HS-5 (cell line): ENCODE measurements at places on chromosomes 2 and 18.
A peak's percentile ranks its signal among the peaks of the same experiment; 100 is the strongest.

DNA sequence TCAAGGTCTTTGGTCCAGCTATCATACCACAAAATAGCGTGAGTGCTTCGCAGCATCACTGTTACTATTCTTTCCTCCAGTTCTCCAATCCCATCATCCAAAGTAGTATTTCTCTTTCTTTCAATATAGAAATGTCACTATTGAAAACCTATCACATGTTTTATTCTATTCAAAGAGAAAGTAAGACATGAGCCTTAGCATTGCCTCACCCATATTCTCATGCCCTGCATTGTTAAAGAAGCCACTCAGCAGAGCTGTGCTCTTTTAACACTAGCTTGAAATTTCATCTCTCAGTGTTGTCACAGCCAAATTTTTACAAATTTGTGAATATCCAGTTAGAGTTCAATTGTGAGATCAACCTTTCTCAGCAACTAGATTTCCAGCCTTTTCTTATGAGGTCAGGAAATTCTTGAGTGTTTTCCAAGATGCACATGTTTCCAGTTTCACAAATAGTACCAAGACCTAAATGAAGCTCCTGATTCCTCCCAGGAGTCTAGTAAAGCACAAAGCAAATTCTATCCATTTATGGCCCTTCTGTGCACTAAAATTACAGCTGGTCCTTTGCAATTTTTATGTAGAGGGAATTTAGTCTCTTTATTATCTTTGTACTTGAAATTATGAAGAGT lies 343.7 kb downstream of the SPAG16 start:
- no peak for DNase-seq

- no peak for DNase-seq
These were observed 7.7 kb downstream of the ITSN2 start for GRCh38 chr2:24352664-24353063.

DNA sequence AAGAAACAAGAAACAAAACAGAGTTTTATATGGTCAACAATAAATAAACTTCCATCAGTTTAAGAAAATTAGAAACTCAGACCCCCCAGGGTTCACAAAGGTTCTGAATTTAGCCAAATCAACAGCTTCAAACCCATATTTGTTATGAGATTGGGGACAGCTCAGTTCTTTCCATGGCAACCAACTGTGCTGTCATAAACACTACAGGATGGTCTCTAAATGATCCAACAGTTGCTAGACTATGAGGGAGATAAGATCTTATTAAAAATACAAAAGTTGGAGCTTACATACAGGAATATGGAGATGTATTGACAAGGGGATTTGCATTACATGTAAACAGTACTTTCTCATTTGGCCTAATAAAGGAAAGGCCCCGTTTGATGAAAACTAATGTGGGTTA lies 154.6 kb upstream of the CTAGE1 start:
- no peak for DNase-seq

- no peak for DNase-seq
These were observed 20.8 kb upstream of the PUM2 start for GRCh38 chr2:20371323-20372025.

- no peak for DNase-seq
These were observed 1634.1 kb downstream of the LRP1B start for GRCh38 chr2:140496714-140497113.

- no peak for DNase-seq
These were observed 375.0 kb upstream of the HS6ST1 start for GRCh38 chr2:128693743-128694029.

- DNase-seq: no peak
These were observed 76.5 kb downstream of the CCDC102B start for GRCh38 chr18:68874361-68874760.

DNA sequence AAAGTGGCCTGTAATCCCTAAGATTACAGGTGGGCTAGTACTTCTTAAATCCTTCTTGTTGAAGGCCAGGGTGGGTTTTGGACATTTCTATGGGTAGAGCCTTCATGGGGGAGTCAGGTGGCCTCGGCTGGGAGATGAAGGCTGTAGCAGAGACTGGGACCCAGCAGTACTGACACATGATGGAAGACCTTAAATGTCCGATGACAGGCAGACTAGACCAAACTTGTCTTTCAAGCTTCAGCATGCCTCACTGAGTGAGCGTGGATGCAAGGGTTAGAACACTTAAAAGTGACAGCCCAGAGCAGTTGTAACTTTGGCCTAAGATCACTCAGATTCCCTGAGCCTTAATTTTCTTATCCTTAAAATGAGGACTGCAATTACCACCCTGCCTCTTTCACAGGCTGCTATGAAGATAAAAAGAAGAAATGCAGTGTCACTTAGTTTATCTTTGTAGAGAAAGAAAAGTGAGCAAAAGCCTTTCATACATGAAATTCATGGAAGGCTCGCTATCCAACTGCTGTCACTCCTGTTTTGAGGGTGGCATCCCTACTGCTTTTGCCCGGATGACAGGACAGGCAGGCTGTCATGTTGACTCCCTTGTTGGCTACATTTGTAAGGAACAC lies 19.5 kb downstream of the PLEK start:
- DNase-seq: no peak

GRCh38 chr2:225510796-225511195 lies 111.3 kb downstream of the NYAP2 start:
- DNase-seq: no peak

DNA sequence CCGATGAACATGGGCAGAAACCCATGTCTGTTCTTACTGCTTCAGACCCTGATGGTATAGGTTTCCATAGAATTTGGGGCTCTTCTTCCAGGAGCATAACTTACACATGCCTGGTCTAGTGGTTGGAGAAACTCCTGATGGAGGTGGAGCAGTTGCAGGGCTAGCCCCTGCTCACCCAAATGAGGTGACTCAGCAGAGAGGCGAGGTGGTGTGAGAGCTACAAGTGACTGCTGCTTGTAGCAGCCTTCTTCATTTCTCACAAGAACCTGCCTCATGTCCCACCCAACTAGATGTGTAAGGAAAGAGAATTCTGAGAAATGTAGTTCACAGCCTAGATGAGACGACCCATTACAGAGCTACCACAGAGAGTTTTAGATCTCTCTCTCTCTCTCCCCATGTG lies 105.3 kb downstream of the ZNF407 start:
- DNase-seq: no peak

GRCh38 chr2:24107-24506 lies 22.2 kb downstream of the FAM110C start:
- DNase-seq: no peak

GRCh38 chr18:36350839-36351469 lies 53.4 kb downstream of the FHOD3 start:
- no peak for DNase-seq

- DNase-seq: no peak
These were observed 15.4 kb upstream of the STAT1 start for GRCh38 chr2:191029280-191029950.

GRCh38 chr2:187509667-187510417 lies 44.4 kb downstream of the TFPI start:
- DNase-seq: no peak

DNA sequence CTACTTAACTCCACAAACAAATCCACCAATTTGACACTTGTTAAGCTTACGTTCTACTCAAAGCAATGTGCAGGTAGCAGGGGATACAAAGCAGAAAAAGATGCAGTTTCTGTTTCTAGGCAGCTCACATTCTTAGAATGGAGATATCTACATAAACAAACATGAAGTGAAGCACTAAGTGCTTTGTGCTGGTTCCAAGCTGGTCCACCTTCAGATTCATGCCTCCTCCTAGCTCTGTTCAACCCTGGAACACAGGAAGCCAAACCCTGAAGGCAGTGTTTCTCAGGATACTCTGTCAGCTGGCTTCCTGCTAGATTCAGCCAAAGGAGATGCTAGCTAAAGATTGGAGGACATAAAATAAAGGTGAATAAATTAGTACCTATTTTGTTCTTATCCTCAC lies 55.3 kb upstream of the NOL4 start:
- no peak for DNase-seq

GRCh38 chr2:152730591-152731333 lies 12.3 kb downstream of the ARL6IP6 start:
- DNase-seq: no peak

- DNase-seq: peak; percentile 46
These were observed 38.6 kb upstream of the NOTO start for GRCh38 chr2:73163483-73164367.

- DNase-seq: no peak
These were observed 763.9 kb downstream of the BCL11A start for GRCh38 chr2:59789523-59789922.

- no peak for DNase-seq
These were observed 198.7 kb downstream of the CCDC85A start for GRCh38 chr2:56382466-56382865.

DNA sequence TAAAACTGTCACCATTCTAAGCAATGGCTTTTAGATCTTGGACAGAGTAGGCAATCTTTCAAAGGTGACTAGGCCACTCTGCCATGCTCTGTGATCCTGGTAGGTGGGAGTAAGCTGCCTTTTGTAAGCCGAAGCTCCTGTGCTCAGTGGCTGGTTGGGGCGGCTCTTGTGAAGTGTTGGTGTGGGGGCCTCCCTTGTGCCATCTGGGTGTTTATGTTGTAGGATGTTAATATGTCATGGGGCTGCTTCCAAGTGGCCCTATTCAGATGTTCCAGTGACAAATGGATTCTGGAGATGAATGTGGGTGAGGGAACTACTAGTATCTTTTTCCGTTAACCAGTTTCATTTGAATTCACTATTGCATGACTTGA lies 116.8 kb upstream of the SPRED2 start:
- DNase-seq: no peak

DNA sequence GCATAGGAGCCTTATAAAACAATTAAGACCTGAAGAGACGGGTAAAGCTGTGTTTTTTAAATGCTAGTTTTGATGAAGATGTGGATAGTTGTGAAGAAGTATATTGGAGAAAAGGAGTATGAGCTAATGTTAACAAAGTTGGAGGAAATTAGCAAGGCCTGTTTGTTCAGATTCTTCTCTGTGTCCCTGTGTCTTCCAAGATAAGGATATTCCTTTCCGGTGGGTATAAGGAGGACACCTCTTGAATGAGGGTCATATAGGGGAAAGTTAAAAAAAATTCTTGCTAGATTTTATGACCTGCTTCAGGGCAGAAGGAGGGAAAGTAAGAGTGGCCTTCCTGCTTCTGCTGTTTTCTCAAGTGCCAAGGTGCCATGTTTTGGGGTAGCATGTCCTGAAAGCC lies 59.0 kb downstream of the CCDC68 start:
- DNase-seq: no peak
